NCI-H1930 (cell line): ENCODE measurements at places on chromosomes 11 and 22.

- no peak for DNase-seq
These were observed 29.4 kb downstream of the DAGLA start for GRCh38 chr11:61709572-61709971.

DNA sequence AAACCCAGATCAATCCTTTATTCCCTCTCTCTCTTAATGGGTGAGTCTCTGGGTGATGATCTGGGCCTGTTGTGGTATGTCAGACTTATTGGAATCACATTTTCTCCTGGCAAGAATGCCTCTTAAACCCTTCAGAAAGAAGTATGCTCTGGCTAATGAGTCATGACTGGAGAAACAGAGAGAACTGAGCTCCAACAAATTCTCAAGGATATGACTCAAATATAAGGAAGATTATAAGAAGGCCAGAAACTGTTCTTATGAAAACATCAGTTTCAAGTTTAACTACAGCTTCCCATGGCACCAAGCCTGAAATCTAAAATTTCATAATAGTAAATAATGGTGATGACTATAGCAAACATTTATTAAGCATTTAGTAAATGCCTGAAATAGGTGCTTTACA is 83.9 kb downstream of the OR5AK2 start:
- DNase-seq: no peak

DNA sequence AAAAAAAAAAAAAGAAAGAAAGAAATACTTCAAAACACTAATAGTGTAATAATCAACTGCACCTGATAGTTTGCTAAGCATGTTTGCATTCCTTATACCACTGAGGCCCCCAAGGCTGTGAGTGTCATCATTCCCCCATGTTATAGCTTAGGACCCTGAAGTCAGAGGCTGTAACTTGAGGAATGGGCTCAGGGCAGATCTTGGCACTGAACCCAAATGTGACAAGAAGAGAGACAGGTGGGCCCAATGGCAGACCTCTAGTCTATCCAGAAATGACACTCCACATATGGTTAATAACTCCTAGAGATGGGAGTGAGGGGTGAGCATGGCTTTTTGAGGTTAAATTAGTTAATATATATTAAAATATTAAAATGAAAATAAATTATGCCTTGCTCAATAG is 13.2 kb downstream of the ZNF70 start:
- no peak for DNase-seq

- no peak for DNase-seq
These were observed 5.3 kb downstream of the TUBA8 start for GRCh38 chr22:18115906-18116371.

GRCh38 chr22:49825944-49826602 is 1.6 kb downstream of the BRD1 start:
- no peak for DNase-seq

- peak; percentile 70 for DNase-seq
These were observed 769 bp downstream of the MAFF start for GRCh38 chr22:38202437-38203089.

DNA sequence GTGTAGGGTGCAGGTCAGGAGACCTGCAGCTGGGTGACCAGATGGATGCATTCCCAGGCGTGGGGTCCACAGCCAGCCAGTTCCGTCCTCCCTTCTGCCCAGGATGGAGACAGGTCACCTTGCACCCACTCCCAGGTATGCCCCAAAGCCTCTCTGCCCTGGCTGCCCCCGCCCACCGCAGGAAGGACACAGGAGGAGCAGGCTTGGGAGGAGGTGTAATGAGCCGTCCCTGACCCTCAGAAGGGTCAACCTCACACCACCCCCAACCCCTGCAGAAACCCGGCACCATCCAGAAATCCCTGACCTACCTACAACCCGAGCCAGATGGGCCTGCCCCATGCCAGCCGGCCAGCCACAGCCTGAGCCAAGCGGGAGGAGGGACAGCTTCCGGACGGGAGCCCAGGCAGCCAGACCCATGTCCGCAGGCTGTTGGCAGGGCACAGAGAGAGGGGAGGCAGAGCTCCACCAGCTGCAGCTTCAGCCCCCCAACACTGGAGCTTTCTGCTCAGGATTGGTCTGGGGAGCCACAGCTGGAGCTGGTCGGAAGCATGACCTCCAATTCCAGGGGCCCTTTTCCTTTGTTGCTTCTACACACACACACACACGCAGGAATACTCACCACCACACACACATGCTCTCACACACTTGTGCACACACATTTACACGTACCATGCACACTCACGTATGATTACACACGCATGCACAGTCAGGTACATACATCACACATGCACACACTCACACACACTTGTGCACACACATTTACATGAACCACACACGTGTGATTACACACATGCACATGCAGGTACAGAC is 5.3 kb downstream of the IFITM10 start:
- DNase-seq: no peak
